ENCODE measurements at places on chromosomes 2 and 18.

- DNase-seq: no peak
Measured at GRCh38 chr2:68236876-68237275, 15.5 kb downstream of the PPP3R1 start.

DNA sequence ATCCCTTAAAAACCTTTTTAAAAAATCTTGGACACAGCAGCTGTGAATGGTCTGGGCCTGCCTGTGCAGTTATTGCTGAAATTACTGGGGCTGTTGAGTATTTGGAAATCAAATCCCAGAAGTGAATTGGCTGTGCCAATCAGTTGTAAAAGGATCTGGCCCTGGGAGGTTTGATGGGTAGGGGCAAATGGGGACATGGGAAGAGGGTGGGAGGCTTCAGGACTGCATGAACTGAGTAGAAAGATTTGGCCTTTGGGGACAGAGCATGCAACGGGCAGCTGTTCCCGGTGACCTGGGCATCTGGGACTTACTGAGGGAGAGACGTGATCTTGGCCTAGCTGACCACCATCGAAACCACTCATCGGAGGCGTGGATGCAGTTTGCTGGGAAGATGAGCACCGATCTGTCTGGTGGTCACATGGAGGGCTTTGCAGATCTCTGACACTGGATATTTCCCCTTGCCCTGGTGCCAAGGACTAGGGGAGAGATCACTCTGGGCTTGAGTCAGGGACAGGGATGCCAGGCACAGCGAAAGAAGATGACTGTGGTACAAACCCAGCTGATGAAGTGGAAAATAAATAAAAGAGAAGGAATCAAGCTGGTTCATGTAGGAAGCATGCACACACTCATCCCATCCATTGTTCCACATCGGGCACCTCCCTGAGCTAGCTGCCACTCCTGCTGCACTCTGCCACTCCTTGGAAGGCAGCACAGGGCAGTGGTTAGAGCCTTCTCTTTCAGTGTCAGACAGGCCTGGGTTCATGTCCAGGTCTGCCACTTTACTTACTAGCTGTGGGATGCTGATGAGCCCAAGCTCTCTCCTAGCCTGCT, 58.4 kb downstream of the SEMA4F start:
- DNase-seq: no peak

DNA sequence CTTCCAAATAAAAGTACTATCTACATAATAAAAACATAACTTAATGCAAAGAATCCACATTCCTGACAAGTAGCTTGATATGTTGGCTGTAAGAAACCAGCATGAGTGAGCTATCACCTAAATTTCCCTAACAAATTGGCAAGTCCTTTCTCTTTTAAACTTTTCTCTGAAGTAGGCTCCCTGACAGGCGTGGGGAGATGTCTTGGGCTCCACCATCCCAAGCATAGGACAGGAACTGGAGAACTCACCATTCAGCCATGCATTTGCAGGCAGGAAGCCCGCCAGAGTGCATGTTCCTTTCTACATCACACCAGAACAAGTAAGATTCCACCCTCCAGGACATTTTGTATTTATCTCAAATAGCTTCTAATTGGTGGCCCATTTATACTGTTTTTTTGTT, 921.9 kb upstream of the CELF4 start:
- no peak for DNase-seq

- no peak for DNase-seq
Measured at GRCh38 chr2:231330311-231330710, 65.2 kb upstream of the B3GNT7 start.

- no peak for DNase-seq
Measured at GRCh38 chr2:102282678-102283091, 28.7 kb upstream of the IL1RL1 start.

DNA sequence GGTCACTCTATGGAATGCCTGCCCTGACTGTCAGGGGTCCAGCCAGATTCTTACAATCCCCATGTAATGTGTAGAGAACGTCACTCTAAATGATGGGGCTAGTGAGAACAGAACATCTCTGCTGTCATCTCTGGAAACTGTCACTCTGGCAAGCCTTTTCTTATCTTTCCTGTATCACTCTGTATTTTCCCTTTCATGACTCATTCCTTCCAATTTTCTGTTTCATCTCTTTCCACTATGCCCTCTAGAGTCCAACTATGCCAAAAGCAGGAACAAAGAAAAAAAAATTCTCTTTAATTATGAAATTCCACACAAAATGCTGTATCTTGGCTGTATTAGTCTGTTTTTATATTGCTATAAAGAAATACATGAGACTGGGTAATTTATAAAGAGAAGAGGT, 608.8 kb downstream of the ADCYAP1 start:
- DNase-seq: no peak

GRCh38 chr2:74037379-74037860, 52.7 kb downstream of the TET3 start:
- no peak for DNase-seq
